ENCODE measurements at places on chromosomes 1 and 21.

GRCh38 chr1:28428990-28429520 is 59.5 kb downstream of the PHACTR4 start:
- DNase-seq = no peak

DNA sequence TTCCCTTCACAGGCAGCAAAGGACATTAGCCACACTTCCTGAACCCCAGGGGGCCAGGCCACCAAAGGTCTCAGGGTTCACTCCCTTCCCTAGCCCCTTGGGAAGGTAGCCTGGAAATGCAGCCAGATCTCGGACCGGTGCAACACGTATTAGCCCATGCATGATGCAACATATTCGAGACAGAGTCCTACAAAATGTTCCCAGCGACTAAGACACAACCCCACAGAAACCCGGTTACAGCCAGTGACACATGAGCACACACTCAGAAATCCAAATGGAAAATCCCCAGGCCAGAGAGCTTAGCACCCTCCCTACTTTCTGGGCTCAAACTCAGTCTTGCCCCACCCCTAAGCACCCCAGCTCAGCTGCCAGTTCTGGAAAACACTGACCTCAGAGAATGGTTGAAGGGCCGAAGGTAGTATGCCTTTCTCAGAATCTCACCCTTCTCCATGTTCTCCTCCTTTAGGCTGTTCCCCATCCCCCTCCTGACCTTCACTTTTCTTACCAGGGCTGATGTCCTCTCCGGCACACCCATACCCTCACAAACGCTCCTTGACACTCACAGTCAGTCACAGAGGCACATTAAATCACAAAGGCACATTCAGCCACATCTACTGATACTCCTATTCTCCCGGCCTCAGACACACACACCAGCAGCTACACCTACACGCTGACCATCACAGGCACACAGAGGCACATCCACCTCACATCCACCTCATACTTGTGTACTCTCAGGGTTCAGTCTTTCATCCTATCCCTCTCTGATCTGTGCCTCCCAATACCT is at the start of gene TSPAN1:
TSPAN1 (plus strand) TSS at position 640 of the 784 bp plus-strand sequence. CDS start 6,021 bp downstream, outside the sequence.
- peak; percentile 71 for DNase-seq

DNA sequence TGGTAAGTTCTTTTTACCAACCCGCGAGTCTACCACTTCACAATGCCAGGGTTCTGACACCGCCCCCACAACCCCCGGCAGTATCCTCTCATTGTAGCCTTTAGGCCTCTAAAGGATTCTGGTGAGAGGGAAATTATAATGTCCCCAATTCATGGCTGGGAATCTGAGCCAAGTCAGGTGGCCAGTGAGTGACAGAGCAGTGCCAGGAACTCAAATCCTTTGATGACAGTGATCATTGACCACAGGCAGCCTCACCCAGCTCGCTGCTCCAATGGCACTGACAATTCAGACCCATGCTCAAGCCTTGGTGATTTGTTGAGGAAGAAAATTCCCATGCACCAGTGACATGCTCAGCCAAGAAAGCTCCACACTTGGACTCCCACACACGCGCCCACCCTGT is 63.4 kb upstream of the CSF1 start:
- no peak for DNase-seq

DNA sequence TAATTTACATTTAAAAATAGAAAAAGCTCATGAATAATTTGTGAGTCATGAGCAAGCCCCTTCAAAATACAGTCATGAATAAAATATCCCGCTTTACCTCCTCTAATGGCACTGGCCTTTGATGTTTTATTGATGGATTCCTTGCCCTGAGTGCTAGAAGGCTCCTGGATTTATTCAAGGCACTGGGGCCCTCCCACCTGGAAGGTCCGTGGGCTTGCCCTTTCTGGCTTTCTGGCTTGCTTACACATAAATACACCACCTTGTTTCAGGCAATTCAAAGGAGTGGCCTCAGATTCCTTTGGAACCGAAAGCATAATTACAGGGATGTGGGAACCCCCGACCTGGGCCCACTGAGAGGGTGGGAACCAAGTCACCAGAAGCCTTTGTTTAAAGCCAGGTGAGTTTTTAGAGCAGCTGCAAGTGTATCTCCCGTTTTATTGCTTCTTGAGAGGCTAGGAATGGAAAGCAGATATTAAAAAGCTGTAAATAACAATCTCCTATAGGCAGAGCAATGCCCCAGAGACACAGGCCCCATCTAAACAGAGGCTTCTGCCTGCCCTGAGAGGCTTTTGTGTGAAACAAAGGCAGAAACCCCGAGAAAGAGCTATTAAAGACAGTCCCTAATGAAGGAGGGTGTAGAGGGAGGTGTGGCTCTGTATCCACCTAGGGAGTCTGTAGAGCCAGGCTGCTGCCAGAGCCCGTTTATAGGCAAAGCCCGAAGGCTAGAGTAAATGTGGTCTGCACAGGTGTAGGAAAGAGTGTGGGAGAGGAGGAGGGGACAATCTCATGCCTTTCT is 126.4 kb downstream of the FAM78B start:
- DNase-seq = no peak

- DNase-seq = peak; percentile 16
Observed at GRCh38 chr1:221161571-221162041, 282.4 kb downstream of the HLX start.

Measured in cardiac fibroblast (primary cell).